Fibroblast of lung (primary cell): ENCODE measurements at places on chromosomes 11 and 22. TPM values are rescaled to one million over a fixed set of nuclear protein-coding genes. Genes with fewer than 3 reads are reported as not detected.
A peak's percentile ranks its signal among the peaks of the same experiment; 100 is the strongest.

GRCh38 chr11:122697636-122698167 is 42.2 kb downstream of the UBASH3B start:
- no peak overlapping the region for H3K4me3 ChIP-seq
- no peaks in the 10 kb centered on the region for H3K36me3 ChIP-seq
- peak; percentile 65 for DNase-seq
- no peaks in the 10 kb centered on the region for H3K4me1 ChIP-seq
- H3K27me3 ChIP-seq: no peaks in the 10 kb centered on the region
- H3K27ac ChIP-seq: no peak overlapping the region

DNA sequence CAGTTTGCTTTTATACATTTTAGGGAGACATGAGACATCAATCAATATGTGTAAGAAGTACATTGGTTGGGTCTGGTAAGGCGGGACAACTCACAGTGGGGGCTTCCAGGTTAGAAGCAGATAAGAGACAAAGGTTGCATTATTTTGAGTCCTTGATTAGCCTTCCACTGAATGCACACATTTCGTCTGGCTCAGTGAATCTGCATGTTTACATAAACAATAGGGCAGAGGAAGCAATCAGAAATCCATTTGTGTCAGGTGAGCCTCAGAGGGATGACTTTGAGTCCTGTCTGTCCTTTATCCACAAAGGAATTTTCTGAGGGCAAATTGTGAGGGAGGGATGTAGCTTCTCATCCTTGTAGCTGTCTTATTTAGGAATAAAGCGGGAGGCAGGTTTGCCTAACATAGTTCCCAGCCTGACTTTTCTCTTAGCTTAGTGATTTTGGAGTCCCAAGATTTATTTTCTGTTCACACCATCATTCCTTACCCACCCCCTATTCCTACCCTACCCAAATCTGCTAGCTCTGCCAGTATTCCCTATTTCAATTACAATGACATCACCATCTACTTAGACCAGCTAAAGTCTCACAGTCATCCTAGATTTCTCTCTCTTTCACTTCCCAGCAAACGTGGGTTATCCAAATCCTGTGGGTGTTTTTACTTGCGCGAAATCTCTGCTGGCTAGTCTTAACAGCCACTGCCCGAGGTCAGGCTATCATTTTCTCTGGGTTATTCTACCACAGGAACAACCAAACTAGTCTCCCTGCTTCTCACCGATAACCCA is 2.9 kb downstream of the SC5D start:
- H3K4me1 ChIP-seq: peaks cover 6% of the 10 kb centered on the region
- H3K4me3 ChIP-seq: no peak overlapping the region
- no peaks in the 10 kb centered on the region for H3K36me3 ChIP-seq
- peaks cover 7% of the 10 kb centered on the region for H3K27me3 ChIP-seq
- no peak for DNase-seq

DNA sequence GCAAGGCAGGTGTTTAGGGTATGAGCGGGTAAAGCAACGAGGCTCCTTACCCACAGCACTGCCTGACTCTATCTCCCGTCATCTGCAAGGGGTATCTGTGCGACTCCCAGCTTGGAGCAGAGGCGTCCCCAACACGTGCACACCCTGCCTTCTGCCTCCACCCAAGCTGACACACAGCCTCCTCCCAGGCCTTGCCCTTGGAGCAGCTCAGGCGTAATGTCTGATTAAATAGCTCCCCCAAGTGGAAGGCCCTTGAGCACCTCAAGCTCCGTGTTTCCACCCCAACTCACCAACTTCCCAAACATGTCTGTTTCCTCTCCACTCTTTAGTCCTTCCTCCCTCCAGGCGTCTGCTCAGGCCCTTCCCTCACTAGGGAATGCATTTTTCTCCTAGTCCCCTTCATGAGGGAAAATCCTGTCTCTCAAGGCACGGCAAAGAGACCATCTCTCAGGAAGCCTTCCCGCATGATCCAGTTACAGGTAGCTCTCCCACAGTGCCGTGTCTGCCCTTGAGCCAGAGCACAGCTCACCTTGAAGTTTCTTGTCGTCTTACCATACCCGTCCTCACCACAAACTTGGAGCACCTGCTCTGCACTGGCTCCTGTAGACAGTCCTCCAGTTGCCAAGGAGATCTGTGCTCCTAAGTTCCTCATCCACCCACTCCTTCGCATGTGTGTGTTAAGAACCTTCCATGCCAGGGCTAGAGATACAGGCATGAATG is 15.8 kb downstream of the CYB5R2 start:
- DNase-seq: peak; percentile 10
- H3K36me3 ChIP-seq: no peaks in the 10 kb centered on the region
- no peak overlapping the region for H3K27ac ChIP-seq
- no peak overlapping the region for H3K4me3 ChIP-seq

DNA sequence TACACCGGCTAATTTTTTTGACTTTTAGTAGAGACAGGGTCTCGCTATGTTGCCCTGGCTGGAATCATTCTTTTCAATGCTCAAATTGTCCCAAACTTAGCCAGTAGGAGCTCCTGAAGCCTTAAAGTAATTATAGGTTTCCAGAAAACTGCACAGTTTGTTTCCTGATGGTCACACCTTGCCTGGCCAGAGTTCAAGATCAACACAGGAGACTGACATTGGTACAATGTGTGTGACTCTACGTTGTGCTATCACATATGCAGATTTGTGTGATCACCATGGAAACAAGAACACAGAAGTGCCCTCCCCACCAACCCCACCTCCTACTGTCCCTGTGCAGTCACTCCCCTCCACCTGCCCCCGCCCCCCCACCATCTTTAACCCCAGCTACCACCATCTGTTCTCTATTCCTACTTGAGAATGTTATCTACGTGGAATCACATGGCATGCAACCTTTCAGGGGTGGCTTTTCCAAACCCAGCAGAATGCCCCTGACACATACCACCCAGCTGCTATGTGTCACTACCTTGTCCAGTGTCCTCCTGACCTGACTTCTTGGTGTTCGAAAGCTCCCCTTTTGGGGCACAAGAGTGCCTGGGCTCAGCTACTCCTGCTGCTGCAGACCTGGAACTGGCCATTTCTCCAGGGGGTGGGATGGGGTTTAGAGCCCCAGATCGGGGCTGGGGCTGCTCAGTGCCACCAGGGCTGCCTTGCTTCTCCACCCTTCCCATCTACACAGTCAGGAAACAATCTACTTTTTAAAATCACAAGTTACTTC is 6.1 kb upstream of the NAP1L4 start:
- H3K4me3 ChIP-seq: no peak overlapping the region
- no peak for DNase-seq
- peaks cover 26% of the 10 kb centered on the region for H3K36me3 ChIP-seq
- H3K27me3 ChIP-seq: no peaks in the 10 kb centered on the region
- peaks cover 5% of the 10 kb centered on the region for H3K4me1 ChIP-seq
- H3K27ac ChIP-seq: no peak overlapping the region

- H3K27ac ChIP-seq: no peak overlapping the region
- no peaks in the 10 kb centered on the region for H3K4me1 ChIP-seq
- no peak for DNase-seq
- no peak overlapping the region for H3K4me3 ChIP-seq
- H3K36me3 ChIP-seq: no peaks in the 10 kb centered on the region
These were observed 11.9 kb upstream of the PELI3 start for GRCh38 chr11:66454828-66455227.

- no peak for DNase-seq
- no peaks in the 10 kb centered on the region for H3K4me1 ChIP-seq
- H3K27me3 ChIP-seq: no peaks in the 10 kb centered on the region
- no peak overlapping the region for H3K4me3 ChIP-seq
- H3K36me3 ChIP-seq: peaks cover 11% of the 10 kb centered on the region
- H3K27ac ChIP-seq: no peak overlapping the region
These were observed 9.4 kb downstream of the TUG1 start for GRCh38 chr22:30978304-30978962.

UBQLN3 gene
- total RNA-seq: 0.17 TPM in 1 of 2 replicates, not detected in the other

OR51B4 gene
- 0.17 TPM in 1 of 2 replicates, not detected in the other for total RNA-seq

MS4A6A gene
- not detected in 2 replicates for total RNA-seq

PDGFD gene
- total RNA-seq: 1.3 and 10.5 TPM in 2 replicates

GSTT2 gene
- total RNA-seq: 0.33 TPM in 1 of 2 replicates, not detected in the other

IFITM2 gene
- 51.2 and 96.8 TPM in 2 replicates for total RNA-seq

RAB38 gene
- total RNA-seq: 4.9 and 10.1 TPM in 2 replicates
